ENCODE measurements at places on chromosomes 5 and 9.

- no peak for DNase-seq
These were observed 27.9 kb downstream of the MROH2B start for GRCh38 chr5:41043109-41043747.

DNA sequence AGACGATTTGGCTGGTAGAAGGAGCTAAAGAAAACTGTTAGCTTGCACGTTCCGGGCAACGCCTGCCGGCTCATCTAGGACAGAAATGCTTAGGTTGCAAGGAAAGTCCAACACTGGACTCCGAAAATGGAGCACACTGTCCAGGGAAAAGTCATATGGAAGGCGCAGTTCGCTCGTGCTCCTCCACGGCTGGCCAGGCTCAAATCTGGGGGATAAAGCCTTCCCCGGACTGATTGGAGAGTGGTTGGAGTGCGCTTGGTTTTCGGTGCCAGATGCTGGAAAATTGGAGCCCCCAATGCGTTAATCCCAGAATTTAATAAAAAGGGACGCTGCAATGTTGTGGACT, 955 bp downstream of the CDH6 start:
- DNase-seq: no peak

DNA sequence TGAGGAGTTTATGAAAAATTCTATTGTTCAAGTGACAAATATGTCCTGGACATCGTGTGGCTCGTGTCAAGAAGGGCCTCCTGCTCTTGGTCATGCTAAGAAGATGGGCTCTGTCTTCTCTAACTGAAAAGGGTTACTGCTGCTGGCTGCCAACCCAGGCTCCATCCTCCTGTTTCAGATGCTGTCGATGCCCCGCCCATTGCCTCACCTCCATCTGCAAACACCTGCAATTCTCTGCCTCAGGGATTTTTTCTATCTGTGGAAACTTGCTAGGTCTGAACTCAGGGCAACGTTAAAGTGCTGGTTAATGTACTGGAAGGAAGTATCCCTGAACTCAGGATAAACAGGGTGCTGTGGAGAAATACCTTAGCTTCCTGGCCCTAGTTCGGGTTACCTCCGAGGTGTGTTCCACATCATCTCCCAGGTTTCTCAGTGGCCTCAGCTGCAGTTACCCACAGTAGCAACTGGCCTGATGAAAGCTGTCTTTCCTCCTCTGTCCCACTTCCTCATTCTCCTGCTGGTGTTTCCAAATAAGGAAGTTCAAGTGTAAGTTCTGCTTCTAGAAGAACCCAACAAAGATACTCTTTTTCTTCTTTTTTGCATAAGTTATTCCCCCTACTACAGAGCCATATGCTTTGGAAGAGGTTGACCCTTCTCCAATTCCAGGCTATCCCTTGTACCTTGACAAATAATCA, 151.7 kb upstream of the SMIM23 start:
- no peak for DNase-seq

GRCh38 chr5:176596069-176596644, 13.8 kb downstream of the GPRIN1 start:
- DNase-seq: no peak

DNA sequence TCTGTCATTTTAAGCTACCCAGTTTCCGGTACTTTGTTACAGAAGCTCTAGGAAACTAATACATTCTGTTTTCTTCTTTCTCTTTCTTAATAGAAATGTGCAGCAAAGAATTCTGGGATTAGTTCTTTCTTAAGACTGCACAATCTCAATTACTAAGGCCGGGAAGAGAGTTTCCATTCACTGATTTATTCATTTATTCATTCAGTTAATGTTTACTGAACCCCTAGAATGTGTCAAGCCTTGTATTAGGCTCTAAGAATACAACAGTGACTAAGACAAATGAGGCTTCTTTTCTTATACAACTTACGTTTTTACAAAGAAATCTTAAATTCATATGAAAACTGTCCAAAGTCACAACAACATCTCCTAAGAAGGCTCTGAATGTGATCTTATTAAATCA, 27.5 kb upstream of the THG1L start:
- DNase-seq: no peak

- DNase-seq: no peak
These were observed 20.3 kb downstream of the NEK6 start for GRCh38 chr9:124278054-124278540.

- DNase-seq: no peak
These were observed 9.1 kb upstream of the UBAC1 start for GRCh38 chr9:135970128-135970815.

GRCh38 chr9:128765499-128765898, 6.2 kb downstream of the ZER1 start:
- DNase-seq: no peak

- no peak for DNase-seq
These were observed 244.3 kb upstream of the WWC1 start for GRCh38 chr5:168047043-168047668.

- peak; percentile 68 for DNase-seq
These were observed 36.0 kb downstream of the SARDH start for GRCh38 chr9:133701981-133702797.

- no peak for DNase-seq
These were observed 28.6 kb upstream of the IL13 start for GRCh38 chr5:132629230-132629944.

DNA sequence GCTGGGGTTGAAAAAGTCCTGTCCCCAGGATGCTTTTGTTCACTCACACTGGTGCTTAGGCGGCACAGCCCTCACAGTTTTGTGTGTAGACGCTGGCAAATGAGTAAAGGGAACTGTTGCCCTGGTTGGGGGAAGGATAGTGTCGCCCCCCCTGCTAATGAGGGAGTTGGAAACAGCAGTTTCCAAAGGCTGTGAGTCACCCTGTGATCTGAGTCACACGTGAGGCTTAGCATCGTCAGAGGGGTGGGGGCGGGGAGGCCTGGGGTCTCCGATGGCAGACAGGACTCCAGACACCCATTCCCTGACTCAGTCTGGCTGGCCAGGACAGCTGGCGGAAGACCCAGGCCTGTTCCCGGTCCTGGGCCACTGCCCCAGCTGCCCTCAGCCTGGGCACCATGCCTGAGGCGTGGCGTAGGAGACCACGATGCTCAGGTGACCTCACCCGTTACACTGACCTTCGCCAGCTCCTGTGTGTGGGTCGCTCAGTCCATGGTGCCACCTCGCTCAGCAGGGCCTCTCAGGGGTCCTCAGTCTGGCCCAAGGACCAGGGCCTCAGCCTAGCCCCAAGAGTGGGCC, 2.9 kb downstream of the DNAJB5 start:
- DNase-seq: no peak

GRCh38 chr9:137411645-137412380, 11.1 kb downstream of the EXD3 start:
- no peak for DNase-seq

DNA sequence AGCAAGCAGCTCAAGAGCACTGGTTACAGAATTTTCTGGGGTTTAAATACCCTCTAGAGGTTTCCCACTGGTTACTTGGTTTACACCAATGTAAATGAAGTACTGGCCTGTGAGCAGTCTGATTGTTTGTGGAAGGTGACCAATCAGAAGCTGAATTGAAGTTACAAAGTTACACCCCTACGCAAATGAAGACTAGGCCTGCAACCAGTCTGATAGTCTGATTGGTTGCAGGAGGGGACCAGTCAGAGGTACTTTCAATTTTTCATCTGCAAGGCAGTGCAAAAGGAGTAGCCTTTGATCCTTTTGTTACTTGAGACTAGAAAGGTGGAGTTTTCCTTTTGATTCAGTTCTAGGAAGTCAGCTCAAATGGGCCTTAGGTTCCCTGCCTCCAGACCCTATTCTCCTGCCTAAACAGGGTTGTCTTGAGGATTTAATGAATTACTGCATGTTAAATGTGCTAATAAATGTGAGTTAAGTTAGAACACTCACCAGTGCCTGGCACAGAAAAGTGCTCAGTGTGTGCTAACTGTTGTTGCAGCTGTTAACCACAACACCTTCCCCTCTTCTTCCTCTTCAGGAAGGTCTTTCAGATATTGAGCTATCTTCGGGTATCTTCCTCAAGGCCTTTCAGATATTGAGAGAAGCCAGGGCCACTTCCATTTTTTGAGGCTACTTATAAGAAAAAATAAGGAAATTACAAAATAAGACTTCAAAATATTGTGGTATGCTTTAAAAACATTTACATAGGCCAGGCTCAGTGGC, 32.1 kb upstream of the CLINT1 start:
- no peak for DNase-seq

- peak; percentile 18 for DNase-seq
These were observed 4.4 kb downstream of the TTC16 start for GRCh38 chr9:127720031-127720864.

DNA sequence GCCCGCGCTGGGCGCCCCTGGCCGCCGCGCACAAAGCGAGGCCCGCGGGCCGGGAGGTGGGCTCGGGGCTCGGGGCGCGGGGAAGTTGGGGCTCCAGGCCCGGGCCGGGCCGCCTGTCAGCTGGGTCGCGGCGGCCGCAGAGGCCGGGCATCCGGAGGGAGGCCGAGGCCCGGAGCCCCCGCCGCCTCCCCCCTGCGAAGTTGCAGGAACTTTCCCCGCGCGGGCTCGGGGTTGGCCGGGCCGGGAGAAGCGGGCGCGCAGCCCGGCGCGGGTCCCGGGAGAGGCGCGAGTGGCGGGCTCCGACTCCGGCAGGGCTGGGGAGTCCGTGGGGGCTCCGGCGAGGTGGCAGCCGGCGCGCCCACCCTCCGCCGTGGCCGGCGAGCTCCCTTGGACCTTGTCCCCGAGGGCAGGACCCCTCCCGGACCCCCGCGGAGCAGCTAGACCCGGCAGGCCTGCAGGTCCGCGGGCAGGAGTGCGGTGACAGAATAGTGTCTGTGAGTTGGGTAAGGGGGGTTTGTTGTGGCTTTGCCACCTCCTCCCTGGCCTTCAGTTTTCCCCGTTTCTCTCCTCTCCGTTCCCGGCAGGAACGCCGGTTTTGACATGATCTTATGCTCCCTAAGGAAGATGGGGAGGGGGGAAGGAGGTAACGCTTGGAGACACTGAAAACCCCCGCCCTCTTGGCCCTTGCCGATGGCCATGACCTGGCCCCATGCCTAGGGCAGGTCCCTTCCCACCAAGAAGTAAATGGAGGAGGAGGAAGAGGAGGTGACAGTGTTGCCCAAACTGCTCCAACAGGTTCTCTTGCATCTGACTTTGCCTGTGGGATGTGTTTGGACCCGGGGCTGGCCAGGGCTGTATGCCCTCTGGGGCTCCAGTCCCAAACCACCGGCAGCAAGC, 942 bp downstream of the PHF2 start:
- DNase-seq: peak; percentile 20

DNA sequence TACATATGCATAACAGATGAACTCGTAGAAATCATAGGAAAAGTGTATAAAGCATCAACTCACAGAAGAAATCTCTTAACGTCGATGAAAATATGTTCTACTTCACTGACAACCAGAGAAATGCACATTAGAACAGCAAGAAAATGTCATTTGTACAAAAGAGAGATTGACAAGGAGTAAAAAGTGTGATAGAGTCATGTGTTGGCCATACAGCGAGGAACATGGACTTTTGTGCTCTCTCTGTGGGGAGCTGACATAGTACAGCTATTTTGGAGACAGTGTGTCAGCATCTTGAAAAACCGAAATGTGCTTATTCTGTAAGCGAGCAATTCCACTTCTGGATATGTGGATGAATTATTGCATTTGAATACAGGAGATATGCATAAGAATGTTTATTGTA, 477.9 kb downstream of the ICE1 start:
- DNase-seq: no peak

DNA sequence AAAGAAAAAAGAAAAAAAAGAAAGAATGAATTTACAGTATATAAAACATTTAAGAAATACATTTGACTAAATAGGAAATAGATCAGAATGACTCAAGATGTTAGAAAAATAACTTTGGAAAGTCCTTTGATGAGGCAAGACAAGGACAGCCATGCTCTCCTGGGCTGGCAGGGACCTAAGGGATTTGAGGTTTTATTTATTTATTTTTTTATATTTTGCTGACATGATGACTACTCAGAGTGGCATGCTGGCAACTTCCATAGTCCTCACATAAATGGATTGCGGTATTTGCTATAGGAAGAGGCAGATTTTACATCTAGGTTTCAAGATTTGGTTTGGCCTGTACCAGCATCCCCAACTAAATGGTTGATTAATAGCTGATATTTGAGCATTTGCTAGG, 17.7 kb downstream of the SLC28A3 start:
- no peak for DNase-seq

DNA sequence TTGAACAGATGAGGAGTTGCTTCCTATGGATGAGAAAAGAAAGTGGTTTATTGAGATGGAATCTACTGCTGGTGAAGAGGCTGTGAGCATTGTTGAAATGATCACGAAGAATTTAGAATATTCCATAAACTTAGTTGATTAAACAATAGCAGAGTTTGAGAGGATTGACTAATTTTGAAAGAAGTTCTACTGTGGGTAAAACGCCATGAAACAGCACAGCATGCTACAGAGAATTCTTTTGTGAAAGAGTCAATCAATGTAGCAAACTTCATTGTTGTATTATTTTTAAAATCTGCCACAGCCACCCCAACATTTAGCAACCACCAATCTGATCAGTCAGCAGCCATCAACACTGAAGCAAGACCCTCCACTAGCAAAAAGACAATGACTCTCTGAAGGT, 309.1 kb downstream of the SPOCK1 start:
- DNase-seq: no peak

DNA sequence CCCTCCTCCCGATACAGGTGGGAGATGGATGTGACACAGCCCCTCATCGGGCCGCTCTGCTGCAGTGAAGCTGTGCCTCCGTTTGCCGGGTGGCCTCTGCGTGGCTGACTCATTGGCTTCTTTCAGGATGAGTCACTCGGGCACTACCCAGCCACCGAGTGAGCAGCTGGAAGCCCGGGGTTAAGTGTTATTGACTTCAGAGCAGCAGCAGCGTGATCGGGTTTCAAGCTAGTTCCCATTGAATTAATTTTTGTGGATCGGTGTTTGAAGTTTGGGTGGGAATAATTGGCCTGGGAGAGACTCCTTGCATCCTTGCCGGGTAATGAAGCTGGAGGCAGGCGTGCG, 266.4 kb upstream of the IRX4 start:
- DNase-seq: no peak

DNA sequence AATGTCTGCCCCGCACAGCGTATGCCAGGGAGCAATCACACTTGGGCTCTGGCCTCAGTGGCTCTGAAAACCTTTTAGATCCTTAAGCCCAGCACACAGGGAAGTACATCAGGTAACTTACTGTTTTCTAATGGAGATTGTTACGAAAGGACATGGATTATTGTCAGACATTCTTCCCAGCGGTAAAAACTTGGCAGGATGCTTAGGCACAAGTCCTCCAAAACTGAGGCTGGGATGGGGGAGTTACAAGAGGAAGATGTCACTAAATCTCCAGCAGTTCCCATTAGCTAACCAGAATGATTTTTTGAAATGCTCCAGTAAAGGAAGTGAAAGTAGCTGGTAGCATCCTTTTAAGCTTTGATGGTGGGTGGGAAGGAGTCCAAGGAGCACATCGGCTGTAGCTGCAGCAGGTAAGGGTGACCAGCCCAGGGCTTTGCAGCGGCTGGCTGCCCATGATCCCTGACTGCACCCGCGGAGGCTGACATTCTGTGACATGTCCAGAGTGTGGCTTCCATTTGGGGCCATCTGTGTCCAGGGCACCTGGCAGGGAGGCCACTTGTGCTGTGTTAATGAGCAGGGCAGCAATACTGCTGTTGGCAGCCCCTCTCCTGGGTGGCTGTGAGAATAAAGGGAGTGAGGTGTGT, 165.8 kb downstream of the GADD45G start:
- no peak for DNase-seq

GRCh38 chr9:90629354-90629753, 13.3 kb downstream of the DIRAS2 start:
- DNase-seq: no peak

- no peak for DNase-seq
These were observed 165.6 kb downstream of the DCP2 start for GRCh38 chr5:113142186-113142585.

All from stimulated activated naive CD4-positive, alpha-beta T cell (primary cell).